ENCODE measurements at places on chromosomes 1 and 21. TPM values are rescaled to one million over a fixed set of nuclear protein-coding genes. Genes with fewer than 3 reads are reported as not detected.

The BTBD19 gene
- 22.2 TPM for total RNA-seq

The FGR gene
- total RNA-seq: not detected

The CLDN17 gene
- not detected for total RNA-seq

The HNRNPCL2 gene
- total RNA-seq: not detected

The DNASE2B gene
- not detected for total RNA-seq

The ILDR2 gene
- total RNA-seq: not detected

The RPL11 gene
- 1,014 TPM for total RNA-seq

The CAPN9 gene
- total RNA-seq: not detected

The LRRC71 gene
- total RNA-seq: 0.26 TPM

- no peak for DNase-seq
- no peak overlapping the region for H3K27ac ChIP-seq
- H3K4me1 ChIP-seq: no peaks in the 10 kb centered on the region
Observed at GRCh38 chr1:229035748-229036082, 235.2 kb upstream of the RAB4A start.

GRCh38 chr1:215321802-215322201 lies 239.3 kb downstream of the KCNK2 start:
- peaks cover 24% of the 10 kb centered on the region for H3K36me3 ChIP-seq
- H3K27ac ChIP-seq: no peak overlapping the region
- H3K4me3 ChIP-seq: no peak overlapping the region

GRCh38 chr21:41877901-41878830 lies 978 bp downstream of the PRDM15 start:
- H3K4me3 ChIP-seq: peak overlapping the region; percentile 94
- peaks cover 20% of the 10 kb centered on the region for H3K4me1 ChIP-seq
- H3K27me3 ChIP-seq: peaks cover 3% of the 10 kb centered on the region
- H3K27ac ChIP-seq: peak overlapping the region; percentile 92

- no peak overlapping the region for H3K4me3 ChIP-seq
- H3K27me3 ChIP-seq: peaks cover 6% of the 10 kb centered on the region
- no peak for DNase-seq
- no peak overlapping the region for H3K27ac ChIP-seq
Observed at GRCh38 chr21:15486460-15487195, 243.2 kb upstream of the USP25 start.

- H3K4me1 ChIP-seq: peaks cover 64% of the 10 kb centered on the region
- no peak overlapping the region for H3K4me3 ChIP-seq
- H3K27ac ChIP-seq: no peak overlapping the region
- peaks cover under 1% of the 10 kb centered on the region for H3K27me3 ChIP-seq
Observed at GRCh38 chr1:178358456-178358855, 138.3 kb downstream of the CLEC20A start.

DNA sequence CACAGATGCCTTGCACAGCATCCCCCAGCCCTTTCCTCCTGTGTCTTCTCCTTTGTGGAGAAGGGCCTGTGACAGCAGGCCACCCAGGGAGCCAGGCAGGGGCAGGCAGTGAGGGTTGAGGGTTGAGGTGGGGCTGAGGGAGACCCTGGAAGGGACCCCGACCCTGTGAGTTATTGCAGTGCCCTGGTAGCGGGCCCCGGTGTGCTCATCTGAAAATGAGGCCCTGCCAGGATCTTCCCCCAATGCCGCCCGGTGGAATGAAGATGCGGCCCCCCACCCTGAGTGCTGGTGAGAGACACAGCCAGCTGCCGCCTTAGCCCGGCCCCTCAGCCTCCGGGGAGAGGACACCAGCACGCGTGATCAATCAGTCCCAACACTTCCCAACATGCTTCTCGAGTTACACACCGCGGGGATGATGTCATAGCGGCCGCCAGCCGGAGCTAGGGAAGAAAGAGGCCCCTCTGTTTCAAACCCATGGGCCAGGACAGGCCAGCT lies 36.2 kb upstream of the ACTRT2 start:
- H3K27ac ChIP-seq: no peak overlapping the region
- H3K36me3 ChIP-seq: peaks cover 12% of the 10 kb centered on the region
- no peak overlapping the region for H3K4me3 ChIP-seq
- peaks cover 6% of the 10 kb centered on the region for H3K27me3 ChIP-seq

DNA sequence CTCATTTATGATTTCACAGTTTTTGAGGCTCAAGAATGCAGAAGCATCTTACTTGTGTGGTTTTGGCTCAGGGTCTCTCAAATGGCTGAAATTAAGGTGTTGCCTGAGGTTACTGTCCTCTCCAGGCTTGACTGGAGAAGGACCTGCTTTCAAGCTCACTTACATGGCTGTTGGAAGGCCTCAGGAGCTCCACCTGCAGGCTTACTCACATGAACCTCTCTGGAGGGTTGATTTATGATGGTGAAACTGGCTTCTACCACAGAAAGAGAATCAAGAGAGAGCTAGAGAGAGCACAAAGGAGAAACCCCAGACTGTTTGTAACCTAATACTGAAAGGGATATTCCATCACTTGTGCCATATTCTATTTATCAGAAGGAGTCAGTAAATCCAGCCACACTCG lies 6.2 kb upstream of the KCNK2 start:
- peak; percentile 52 for DNase-seq
- peaks cover 39% of the 10 kb centered on the region for H3K36me3 ChIP-seq
- no peak overlapping the region for H3K27ac ChIP-seq
- no peak overlapping the region for H3K4me3 ChIP-seq
- peaks cover 66% of the 10 kb centered on the region for H3K4me1 ChIP-seq
- H3K27me3 ChIP-seq: no peaks in the 10 kb centered on the region

GRCh38 chr1:233065685-233066084 lies 115.3 kb downstream of the NTPCR start:
- peaks cover 18% of the 10 kb centered on the region for H3K36me3 ChIP-seq
- H3K27ac ChIP-seq: no peak overlapping the region
- peaks cover 10% of the 10 kb centered on the region for H3K4me1 ChIP-seq
- no peaks in the 10 kb centered on the region for H3K27me3 ChIP-seq

DNA sequence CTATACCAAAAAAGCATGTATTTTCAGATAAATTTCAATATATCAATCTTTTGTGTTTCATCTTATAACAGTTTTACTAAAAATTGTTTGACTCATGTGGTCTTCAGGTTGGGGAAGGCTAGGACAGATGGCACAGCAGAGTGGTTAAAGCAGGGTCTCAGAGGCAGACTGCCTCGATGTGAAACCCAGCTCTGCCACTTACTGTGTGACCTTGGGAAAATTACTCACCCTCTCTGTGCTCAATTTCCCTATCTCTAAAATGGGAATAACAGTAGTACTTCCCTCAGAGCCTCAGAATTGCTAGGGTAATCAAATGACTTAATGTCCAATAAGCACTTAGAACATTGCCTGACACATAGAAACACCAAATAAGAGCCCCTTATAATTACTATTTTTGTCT lies 262.1 kb upstream of the FMN2 start:
- DNase-seq: no peak
- H3K36me3 ChIP-seq: no peaks in the 10 kb centered on the region
- H3K4me3 ChIP-seq: no peak overlapping the region
- H3K27ac ChIP-seq: no peak overlapping the region
- H3K27me3 ChIP-seq: peaks cover 1% of the 10 kb centered on the region
